Neural crest cell (in vitro differentiated cells): ENCODE measurements at places on chromosomes 2 and 18. TPM values are rescaled to one million over a fixed set of nuclear protein-coding genes. Genes with fewer than 3 reads are reported as not detected.

DNA sequence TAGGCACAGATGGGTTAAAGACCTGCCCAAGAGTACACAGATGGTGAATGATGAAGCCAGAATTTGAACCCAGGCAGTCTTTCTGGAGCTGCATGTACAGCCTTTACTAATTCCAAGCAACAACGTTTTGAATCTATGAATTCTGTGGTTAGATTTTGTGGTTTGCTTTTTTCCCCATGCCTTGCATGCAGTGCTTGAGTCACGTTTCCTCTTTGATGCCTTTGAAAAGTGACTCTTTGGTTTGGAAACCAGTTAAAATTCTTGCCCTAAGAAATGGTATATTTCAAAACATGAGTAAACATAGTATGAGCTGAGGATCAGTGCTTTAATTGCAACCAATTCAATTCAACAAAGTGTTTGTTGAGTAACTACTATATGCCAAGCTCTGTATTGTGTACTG, 48.2 kb upstream of the PPM1B start:
- DNase-seq, result no peak

Gene CROCC2
- total RNA-seq, result not detected in 2 replicates

Gene ABCG5
- not detected in 2 replicates for total RNA-seq

DNA sequence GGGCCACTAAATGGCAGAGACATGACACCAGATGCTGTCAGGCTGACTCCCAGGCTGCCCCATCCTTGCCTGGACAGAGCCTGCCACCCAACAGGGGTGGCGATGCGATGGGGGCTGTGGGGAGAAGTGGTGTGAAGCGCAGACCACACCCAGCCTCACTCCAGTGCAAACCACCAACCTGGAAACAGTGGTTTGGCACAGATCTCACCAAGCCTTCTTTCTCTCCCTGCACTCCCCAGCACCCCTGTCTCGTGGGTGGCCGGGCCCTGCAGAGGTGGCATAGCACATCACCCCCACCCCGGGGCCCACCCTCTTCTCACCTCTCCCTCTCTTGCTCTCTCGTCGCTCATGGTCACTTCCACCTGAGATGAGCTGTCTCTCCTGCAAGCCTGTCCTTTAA, 32.6 kb downstream of the CIB4 start:
- DNase-seq, result no peak

GRCh38 chr2:105489168-105489878, 90.5 kb upstream of the FHL2 start:
- no peak for DNase-seq

DNA sequence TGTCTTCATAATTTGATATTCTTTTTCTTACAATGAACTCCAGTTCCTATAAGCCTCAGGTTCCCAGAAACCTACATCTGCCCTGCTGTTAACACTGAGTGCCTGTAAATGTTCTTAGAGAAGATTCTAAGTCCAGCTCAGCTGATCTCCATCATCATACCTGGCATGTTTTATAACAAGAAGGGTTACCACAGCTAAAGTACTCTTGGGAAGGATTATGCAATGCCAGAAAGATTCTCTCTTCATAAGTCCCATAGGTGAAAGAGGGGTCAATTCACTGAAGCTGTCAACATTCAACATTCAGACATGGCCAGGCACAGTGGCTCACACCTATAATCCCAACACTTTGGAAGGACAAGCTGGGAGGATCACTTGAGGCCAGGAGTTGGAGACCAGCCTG, 31.3 kb upstream of the PTPN4 start:
- DNase-seq, result no peak

Gene REEP1
- total RNA-seq, result 12.0 and 12.3 TPM in 2 replicates

DNA sequence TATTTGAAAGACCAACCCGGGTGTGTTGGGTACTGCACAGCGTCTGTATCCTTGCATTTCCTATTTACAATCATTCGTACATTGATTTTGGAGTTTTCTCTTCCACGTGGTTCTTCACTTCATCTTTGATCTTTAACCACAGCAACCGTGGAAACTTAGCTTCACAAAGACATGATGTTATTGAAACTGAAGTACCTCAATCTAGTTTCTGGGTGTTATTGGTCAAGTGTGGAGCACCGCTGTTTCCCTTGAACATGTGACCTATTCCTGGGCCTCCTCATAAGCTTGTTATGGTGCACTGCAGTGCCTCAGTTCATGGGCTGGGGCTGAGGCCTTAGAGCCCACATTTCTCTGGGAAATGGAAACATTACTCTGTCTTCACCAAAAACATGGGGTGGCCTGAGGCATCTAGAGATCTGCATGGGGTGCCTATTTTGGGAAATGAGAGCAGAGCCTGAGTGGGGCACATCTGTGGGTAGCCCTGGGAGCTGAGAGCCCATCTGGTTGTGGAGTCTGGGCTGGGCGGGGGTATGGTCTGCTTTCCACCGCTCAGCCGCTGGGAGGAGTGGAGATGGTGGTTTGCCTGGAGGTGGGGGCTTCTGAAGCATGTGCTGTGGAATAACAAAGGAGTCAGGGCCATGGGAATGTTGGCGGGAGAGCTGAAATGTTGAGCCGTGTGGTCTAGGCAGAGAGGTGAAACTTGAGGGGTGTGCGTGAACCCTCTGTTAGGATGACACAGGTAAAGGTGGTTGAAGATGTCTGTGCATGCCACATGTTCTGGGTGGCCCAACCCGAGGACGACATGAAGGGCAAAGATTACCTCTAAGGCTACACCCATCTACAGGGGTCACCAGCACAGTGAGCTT, 37.4 kb downstream of the ZNF236 start:
- no peak for DNase-seq

Gene CIAO1
- total RNA-seq, result 89.8 and 91.1 TPM in 2 replicates

Gene INPP5D
- 0.28 and 0.30 TPM in 2 replicates for total RNA-seq

DNA sequence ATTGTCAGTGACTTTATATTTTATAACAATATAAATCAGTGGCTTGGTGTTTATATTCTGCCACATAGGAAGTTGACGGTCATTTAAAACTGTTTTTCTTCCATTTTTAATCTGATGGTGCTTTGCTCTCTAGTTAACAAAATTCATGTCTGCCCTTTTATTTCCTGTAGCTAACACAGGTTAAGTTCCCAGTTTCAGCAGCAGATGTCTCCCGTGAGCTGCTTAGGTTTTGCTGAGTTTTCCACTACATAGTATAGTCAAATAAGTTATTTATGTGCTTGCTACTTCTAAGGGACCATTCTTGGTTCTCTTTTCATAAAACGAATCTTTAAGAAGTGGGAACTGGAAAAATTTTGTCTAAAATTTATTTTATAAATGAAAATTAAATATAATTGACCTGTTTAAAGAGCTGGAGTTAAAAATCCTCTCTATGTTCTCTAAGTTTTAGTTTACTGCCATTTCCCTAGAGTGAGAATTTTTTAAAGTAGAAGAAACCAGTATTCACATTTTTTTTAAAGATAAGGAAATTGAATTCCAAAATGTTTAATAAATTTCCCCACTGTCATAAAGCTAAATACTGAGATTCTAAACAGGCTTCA, 20.6 kb downstream of the HTR2B start:
- peak; percentile 54 for DNase-seq

GRCh38 chr18:62109676-62110075, 77.2 kb downstream of the PIGN start:
- DNase-seq, result no peak

Gene CAVIN2
- total RNA-seq, result not detected in 2 replicates

- no peak for DNase-seq
These were observed 1176.2 kb downstream of the SUCLG1 start for GRCh38 chr2:83282841-83283240.

Gene DCDC2C
- not detected in 2 replicates for total RNA-seq

Gene NBEAL1
- total RNA-seq, result 12.3 and 12.6 TPM in 2 replicates

DNA sequence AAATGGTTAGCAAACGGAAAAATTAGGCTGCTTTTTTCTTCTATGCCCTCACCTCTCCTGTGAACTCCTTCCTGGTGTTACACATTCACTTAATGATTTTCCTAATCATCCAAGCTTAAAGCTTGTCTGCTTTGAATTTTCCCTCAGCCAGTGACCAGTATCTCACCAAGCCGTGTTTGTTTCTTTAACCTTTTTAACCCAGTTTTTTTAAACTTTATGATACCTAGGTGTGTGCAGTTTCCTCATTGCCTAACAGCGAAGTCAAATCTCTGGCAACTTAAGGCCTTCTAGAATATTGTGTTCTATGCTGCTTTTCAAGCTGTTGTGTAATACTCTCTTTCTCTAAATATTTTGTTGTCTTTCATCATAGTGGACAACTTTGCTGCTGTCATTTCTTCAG, 113.0 kb downstream of the PIK3C3 start:
- no peak for DNase-seq

- DNase-seq, result no peak
These were observed 2.4 kb downstream of the CASP8 start for GRCh38 chr2:201262718-201263117.

GRCh38 chr2:203143391-203143790, 95.4 kb upstream of the CYP20A1 start:
- DNase-seq, result no peak

Gene TTC32
- 13.1 and 13.5 TPM in 2 replicates for total RNA-seq

GRCh38 chr2:20303966-20304365, 46.7 kb downstream of the PUM2 start:
- DNase-seq, result no peak

DNA sequence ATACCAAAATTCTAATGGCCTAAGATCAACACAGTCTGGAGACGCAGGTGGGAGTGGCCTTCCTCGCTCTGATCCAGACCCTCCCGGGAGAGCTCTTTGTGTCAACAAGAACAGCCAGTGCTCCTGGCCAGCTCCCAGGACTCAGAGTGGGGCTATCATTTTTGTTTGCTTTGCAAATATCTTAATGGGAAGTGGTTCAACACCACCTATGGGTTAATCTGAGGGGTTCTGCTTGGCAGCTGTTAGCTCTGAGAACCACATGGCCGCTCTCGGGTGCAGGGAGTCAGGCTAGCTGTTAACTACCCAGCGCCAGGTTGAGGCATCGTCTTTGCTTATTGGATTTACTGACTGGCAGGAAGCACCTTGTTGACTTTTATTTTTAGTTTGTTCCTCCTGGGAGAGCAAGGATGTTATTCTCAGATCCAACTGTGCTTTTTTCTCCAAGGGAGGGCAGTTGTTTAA, 184.8 kb upstream of the SP5 start:
- no peak for DNase-seq

GRCh38 chr2:200829258-200829655, 17.5 kb downstream of the BZW1 start:
- no peak for DNase-seq

DNA sequence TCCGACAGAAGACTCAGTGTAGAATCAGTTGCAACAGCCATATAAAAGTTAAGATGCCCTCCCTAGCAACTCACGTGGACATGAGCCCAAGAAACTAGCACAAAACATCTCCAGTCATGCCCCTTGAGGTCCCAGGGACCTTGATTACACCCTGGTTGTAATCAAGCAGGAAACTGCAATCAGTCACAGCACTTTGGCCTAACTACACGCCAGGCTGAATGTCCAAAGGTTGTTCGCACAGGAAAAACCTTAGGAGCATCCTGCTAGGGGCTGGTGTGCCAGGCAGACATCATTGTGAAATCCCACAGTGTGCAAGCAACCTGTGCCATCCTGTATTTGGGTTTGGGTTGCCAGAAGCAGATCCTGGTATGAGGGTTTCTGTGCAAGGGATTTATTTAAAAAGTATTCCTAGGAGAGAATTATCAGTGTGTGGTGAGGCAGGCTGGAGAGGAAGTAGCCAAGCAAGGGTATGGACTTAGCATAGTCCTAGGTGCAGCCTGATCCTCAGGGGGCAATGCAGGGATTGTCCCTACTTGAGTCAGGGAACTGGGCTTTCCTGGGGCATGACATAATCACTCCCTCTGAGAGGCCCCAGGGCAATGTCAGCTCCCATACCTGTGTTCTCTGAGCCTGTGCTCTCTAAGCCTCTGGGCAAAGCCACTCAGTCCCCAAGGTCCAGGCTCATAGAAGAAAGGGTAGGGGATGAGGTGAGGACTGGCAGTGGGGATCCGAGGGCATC, 17.8 kb upstream of the SULT1C2 start:
- DNase-seq, result no peak

Gene THSD7B
- total RNA-seq, result 0.16 and 0.19 TPM in 2 replicates

- no peak for DNase-seq
These were observed 107.0 kb upstream of the SLC35G4 start for GRCh38 chr18:11502368-11502767.

Gene SLC66A3
- 4.6 and 5.1 TPM in 2 replicates for total RNA-seq

GRCh38 chr18:74315464-74316256, at the start of gene C18orf63:
TSS of gene C18orf63 (plus strand) at chr18:74315839. CDS start at chr18:74317866, 2,027 bp downstream.
- no peak for DNase-seq

DNA sequence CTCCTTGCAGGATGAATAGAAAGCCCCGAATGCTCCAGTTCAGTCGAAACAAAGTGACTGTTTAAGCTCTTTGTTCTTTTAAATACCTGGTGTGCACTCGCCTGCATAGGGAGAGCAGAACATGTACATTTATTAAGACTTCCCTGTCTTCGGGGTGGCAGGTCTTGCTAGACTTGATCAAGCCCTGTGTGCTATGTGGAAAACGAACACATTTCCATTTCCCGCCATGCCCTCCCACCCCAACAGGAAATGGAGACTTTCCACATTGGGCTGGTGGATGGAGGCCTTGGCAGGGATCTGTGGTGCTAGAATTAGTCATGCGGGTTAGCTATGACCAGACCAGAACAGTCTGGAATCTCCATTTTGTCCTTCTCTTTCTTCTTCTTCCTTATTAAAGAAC, 321.0 kb upstream of the THSD7B start:
- no peak for DNase-seq

Gene GKN1
- total RNA-seq, result not detected in 2 replicates

- DNase-seq, result no peak
These were observed 17.5 kb downstream of the GNLY start for GRCh38 chr2:85711578-85712060.
